ENCODE measurements at places on chromosomes 3 and 15.
A peak's percentile ranks its signal among the peaks of the same experiment; 100 is the strongest.

DNA sequence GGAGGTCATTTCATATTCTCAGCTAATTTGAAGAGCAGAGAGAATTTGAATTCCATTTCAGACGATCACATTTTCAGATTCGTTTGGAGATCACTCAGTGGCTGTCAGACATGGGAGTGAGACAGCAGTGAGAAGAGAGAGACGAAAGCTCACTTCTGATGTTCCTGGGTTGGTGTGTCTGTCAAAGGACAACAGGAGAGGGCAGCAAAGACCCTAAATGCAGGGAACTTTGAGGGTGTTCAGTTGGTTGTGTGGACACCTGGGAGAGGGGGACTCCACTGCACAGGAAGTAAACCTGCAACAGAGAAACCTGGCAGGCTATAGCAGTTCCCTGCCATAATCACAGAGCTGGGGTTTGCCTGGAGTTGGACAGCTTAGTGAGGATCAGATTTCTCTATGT is 675.1 kb downstream of the SQOR start:
- DNase-seq: no peak

GRCh38 chr15:62079594-62079993 is 12.8 kb downstream of the C2CD4A start:
- DNase-seq: no peak

- DNase-seq: peak; percentile 47
Measured at GRCh38 chr3:136862617-136863322, 762 bp downstream of the NCK1 start.

DNA sequence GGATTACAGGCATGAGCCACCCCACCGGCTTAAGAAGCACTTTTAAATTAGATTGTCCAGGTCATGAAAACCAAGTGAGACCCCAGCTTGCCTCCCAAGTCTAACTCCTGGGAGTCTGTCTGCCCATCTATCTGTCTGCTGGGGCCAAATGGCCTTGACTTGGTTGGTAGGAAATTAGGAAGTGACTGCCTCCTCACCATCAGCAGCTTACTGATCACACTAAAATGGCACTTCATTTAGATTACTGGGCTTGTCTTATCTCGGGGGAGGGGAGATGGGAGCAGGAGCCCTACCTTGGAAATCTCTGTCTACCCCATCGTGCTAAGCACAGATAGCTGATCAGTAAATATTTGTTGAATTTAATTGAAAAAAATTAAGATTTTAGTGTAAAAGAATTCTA is 5.6 kb upstream of the LRRC2 start:
- no peak for DNase-seq

DNA sequence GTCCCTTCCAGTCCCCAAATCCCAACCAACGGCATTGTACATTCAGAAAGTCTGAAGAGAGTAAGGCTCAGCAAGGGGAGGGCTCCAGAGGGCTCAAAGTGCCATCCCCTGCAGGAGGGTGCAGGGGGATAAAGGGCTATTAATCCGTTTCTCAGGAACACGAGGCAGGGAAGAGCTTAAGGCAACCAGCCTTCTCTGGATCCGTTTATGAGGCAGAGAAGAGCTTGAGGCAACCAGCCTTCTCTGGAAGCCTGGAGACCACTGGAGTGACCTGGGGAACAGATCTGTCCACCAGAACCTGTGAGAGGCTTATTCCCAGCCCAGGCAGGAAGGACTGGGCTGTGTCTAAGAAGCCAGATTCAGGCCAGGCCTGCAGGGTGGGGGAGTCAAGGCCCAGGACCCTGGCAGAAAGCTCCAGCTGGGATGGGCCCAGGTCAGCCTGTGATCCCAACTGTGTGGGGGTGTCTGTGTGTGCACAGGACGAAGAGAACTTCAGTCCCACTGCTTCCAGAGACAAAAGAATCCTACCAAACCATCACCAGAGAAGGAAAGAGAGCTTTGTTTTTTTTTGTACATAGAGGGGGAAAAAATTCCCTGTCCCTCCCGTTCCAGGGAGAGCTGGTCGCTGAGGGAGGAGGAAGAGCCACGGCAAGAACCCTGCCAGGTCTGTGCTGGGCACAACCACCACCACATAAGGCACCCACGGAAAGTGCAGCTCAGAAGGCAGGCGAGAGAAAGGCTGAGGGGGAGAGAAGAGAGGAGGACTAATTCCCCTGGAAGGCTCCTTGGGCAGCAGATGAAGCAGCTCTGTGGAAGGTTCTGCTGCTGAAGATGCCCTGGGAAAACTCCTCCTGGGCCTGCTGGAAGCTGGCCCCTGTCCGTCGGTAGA is 1.6 kb upstream of the ULK3 start:
- no peak for DNase-seq

DNA sequence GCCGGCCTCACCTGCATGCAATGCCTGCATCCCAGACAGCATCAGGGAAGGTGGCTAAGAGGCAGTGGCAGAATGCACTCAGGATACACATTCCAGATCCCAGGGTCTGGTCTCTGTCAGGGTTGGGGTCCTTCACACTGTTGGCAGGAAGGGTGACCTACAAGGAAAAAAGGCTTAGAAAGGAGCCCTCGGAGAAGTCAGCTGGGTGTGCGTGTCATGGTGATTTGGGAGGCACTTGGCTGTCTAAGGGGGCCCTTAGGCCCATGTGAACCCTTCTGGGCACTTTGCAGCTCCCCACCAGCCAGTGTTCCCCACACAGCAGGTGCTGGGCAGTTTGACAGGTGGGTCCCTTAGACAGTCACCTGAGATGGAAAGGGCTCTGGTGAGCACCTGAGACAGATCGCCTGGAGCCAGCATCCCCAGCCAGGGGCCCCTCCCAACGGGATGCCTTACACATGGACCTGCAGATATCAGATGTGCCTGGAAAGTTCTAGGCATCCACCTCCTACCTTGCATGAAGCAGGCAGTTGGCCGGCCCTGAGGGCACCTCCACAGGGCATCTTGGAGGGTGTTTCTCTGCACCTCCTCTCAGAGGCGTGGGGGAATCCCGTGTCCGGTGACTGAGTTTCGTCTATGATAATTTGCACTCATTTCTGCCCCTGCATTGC is 131.6 kb downstream of the LRRK1 start:
- no peak for DNase-seq

- DNase-seq: no peak
Measured at GRCh38 chr3:141769221-141769894, 6.2 kb downstream of the GRK7 start.

DNA sequence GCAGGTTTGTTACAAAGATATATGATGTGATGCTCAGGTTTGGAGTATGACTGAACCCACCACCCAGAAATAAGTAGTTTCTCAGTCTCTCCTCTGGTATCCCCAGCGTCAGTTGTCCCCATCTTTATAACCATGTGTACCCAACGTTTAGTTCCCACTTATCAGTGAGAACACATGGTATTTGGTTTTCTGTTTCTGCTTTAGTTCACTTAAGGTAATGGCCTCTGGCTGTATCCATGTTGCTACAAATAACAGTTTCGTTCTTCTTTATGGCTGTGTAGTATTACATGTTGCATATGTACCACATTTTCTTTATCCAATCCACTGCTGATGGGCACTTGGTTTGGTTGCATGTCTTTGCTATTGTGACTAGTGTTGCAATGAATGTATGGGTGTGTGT is 132.3 kb downstream of the LMLN start:
- DNase-seq: no peak

DNA sequence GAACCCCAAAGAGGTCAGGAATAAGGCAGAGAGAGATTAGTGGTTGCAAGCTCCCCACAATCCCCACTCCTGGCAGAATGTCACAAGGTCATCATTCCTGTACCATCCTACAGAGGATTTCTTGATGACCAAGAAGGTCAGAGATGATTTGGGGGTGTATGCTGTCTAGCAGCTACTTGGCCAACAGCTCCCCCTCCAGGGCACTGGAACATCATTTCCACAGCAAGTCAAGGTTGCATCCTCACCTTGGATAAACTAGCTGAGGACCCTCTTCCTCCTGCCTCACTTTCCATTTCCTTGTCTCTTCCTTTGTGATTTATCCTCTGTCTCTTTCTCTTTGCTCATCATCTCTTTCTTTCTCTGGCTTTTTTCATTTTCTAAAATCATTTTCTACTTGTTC is 106.3 kb downstream of the PROS1 start:
- DNase-seq: no peak

Data from activated naive CD4-positive, alpha-beta T cell treated with Interleukin-2 at 50 U/mL for 16 hours (primary cell).